Fibroblast of skin of left biceps (primary cell): ENCODE measurements at places on chromosomes 5 and 9.

- DNase-seq = no peak
Observed at GRCh38 chr5:50445296-50445949, 4.3 kb upstream of the EMB start.

- DNase-seq = peak; percentile 45
Observed at GRCh38 chr9:77386187-77386586, 208.9 kb downstream of the VPS13A start.

DNA sequence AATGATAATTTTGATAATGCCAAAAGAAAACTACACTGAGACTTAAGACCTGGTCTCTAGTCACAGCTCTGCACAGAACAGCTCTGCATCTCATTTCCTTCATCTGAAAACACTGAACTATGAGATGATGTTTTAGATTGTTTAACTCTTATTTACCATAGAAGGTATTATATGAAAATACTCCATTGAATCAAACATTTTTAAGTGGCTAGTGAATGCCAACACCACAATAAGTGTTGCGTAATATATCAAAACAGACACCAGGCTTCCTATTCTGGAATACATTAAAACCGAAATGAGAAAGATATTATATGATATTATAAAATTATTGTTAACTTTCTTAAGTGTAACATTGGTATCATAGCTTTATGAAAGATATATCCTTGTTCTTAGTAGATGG, 14.6 kb downstream of the CETN3 start:
- no peak for DNase-seq

DNA sequence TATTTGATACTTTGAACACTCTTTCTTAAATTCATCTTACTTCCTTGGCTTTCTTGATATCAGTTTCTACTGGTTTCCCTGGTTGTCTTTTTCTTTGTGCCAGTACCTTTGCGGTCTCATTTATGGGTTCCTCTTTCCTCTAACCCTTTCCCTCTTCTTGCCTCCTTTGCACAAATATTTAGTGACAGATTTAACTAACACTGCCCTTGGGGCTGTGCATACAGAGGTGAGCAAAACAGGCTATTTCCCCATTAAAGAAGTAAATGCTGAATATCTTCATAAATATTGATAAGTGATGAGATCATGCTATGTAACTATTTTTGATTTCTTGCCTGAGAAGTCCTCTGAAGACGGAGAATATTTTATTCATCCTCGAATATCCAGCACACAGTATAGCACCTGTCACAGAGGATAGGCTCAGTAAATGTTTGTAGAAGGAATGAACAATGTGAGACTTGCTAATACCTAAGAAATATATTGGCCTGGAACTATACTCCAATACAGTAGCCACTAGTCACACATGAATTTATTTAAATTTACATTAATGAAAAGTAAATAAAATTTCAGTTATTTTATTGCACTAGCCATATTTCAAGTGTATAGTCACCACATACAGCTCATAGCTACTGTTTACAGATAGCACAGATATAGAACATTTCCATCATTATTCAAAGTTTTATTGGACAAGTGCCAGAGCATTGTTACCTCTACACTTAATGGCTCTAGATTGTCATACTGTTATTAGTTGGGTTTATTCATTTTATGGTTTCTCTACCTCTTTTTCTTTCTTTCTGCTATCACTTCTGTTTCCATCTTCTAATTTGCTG, 90.4 kb downstream of the RIC1 start:
- DNase-seq = no peak

DNA sequence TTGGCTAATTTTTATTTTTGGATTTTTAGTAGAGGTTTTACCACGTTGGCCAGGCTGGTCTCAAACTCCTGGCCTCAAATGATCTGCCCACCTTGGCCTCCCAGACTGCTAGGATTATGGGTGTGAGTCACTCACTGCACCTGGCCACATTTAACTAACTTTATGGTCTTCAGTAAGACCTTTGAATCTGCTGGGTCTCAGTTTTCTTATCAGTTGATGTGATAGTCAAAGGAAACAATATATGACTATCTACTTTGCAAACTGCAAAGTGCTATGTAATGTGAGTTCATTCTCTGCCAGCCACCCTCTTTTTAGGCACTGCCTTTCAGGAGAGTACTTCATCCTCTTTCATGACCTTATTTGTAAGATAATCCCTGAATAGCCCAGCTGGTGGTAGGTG, 474.7 kb downstream of the PDE4D start:
- no peak for DNase-seq

GRCh38 chr9:111914749-111915424, 18.3 kb downstream of the UGCG start:
- DNase-seq = no peak

DNA sequence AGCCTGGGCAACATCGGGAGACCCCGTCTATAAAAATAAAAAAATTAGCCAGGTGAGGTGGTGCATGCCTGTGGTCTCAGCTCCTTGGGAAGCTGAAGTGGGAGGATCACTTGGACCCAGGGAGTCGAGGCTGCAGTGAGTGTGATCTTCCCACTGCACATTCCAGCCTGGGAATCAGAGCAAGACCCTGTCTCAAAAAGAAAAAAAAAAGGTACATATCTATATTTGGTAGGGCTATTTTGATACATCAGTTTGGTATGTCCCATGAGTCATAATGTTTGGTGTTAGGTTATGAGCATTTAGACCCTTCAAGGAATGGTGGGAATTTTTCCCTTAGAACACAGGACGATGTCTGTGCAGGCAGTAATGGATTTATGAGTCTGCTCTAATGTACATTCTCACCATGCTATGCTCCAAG, 55.3 kb upstream of the POU4F3 start:
- peak; percentile 92 for DNase-seq

DNA sequence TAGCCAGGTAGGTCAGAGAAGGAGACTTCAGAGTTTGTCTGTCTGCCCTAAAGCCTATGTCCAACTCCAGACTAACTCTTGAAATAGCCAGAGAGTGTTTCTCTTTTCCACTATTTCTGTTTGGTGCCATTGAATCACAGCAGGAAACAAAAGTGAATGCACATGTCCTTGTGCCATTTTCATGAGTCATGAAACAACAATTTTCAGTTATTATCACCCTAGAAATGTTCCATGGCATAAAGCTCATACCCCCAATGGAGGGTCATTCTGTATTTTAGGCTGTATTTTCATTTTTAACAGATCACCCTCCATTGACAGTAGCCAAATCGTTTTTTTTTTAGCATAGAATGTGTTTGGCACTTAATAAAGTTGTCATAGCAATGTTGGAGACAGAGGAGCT, 124.7 kb downstream of the PAPPA start:
- no peak for DNase-seq

DNA sequence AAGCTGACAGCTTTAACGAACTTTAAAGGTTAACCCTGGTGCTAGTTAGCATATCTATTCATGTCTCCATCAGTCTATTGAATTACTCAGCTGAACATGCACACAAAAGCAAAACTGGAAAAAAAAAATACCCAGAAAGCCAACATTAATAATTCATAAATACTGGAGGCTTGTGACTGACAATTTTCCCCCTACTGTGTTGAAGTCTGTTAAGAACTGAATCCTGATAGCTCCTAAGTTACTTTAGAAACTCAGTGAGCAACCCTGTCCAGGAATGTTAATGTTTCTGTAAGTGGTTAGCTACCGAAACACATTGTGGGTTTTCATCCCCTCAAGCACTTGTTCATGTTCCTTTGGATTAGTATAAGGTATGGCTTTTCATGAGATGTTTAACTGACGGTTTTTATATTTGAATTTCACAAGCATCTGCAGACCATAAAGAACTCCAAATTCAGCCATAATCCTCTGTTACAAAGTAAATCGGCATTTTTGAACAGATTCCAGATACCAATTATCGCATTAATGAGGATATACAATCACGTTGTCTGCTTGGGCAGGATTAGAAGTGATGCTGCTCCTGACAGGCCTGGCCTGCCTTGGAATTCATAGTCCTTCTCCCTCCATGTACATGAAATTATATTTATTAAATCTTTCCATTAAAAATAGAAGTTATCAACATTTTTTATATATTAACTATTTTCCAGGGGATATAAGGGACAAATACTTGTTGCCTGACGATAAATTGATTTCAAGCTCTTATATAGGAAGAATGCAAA, 331.2 kb downstream of the TLE4 start:
- DNase-seq = no peak

DNA sequence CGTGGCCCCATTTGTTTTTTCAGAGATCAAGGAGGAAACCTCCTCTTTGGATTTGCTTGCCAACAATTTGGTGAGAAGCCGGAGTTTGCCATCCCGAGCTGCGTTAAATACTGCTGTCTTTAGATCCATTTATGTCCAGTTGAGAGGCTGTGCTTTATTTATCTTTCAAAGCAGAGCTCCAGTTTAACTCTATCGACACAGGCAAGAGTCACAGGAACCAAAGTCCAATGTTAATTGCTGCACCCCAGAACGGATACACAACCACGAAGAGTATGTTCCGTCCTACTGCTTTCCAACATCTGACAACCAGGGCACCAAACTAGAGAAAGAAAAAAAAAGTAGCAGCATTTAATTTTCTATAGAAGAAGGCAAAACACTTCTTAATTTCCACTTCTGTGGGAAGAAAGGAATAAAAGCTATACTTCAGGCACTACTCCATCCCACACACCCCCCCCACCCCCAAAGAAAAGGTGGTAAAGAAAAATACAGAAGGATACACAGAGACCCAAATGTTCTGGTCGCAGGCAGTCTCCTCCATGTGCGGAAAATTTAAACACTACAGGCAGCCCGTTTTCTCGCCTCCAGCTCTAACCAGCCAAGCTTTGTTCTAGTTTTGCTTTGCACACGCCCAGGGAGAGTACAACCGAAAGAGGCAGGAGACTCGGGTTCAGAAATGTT, 1.1 kb downstream of the FEM1C start:
- no peak for DNase-seq
